ENCODE measurements at places on chromosomes 6 and 20. TPM values are rescaled to one million over a fixed set of nuclear protein-coding genes. Genes with fewer than 3 reads are reported as not detected.

DNA sequence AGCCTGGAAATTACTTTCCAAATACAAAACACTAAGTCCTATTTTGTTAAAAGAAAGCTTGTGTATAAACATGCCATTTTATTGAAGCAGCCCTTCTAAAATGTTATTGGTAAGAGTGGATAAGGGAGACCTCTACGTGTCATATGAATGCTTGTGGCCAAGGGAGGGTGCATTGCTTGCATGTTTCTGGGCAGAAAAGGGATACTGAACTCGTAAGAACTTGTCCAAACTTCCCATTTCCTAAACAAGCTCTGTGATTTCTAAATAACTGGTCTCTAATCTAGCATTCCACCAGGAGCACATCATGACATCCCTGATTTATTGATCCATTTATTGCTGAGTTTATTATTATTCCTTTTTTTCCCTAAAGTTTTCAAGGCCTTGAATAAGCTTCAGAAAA lies 474.1 kb downstream of the CD109 start:
- no peak for DNase-seq
- no peaks in the 10 kb centered on the region for H3K4me1 ChIP-seq
- peaks cover 11% of the 10 kb centered on the region for H3K27me3 ChIP-seq
- H3K36me3 ChIP-seq: no peaks in the 10 kb centered on the region
- no peak overlapping the region for H3K27ac ChIP-seq

- H3K4me3 ChIP-seq: no peak overlapping the region
- no peaks in the 10 kb centered on the region for H3K36me3 ChIP-seq
- peaks cover 3% of the 10 kb centered on the region for H3K27me3 ChIP-seq
- H3K27ac ChIP-seq: no peak overlapping the region
- DNase-seq: no peak
These were observed 62.5 kb upstream of the OGFRL1 start for GRCh38 chr6:71226151-71226550.

The DLL1 gene
- 1.6 TPM for total RNA-seq

- peaks cover 31% of the 10 kb centered on the region for H3K4me1 ChIP-seq
- peaks cover 5% of the 10 kb centered on the region for H3K36me3 ChIP-seq
- DNase-seq: no peak
- H3K27me3 ChIP-seq: no peaks in the 10 kb centered on the region
These were observed 173.4 kb downstream of the MOXD1 start for GRCh38 chr6:132227904-132228303.

DNA sequence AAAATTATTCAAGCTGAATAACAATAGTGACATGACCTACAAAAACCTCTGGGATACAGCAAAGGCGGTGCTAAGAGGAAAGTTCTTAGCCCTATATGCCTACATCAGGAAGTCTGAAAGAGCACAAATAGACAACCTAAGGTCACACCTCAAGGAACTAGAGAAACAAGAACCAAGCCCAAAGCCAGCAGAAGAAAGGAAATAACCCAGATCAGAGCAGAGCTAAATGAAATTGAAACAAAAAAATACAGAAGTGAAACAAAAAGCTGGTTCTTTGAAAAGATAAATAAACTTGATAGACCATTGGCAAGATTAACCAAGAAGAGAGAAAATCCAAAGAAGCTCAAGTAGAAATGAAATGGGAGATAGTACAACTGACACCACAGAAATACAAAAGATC lies 47.6 kb upstream of the NOTCH4 start:
- DNase-seq: no peak
- no peaks in the 10 kb centered on the region for H3K36me3 ChIP-seq
- H3K27me3 ChIP-seq: peaks cover 21% of the 10 kb centered on the region
- H3K4me3 ChIP-seq: no peak overlapping the region
- no peak overlapping the region for H3K27ac ChIP-seq

The C2 gene
- total RNA-seq: 2.4 TPM
